NCI-H1930 (cell line): ENCODE measurements at places on chromosomes 12 and 14.
A peak's percentile ranks its signal among the peaks of the same experiment; 100 is the strongest.

DNA sequence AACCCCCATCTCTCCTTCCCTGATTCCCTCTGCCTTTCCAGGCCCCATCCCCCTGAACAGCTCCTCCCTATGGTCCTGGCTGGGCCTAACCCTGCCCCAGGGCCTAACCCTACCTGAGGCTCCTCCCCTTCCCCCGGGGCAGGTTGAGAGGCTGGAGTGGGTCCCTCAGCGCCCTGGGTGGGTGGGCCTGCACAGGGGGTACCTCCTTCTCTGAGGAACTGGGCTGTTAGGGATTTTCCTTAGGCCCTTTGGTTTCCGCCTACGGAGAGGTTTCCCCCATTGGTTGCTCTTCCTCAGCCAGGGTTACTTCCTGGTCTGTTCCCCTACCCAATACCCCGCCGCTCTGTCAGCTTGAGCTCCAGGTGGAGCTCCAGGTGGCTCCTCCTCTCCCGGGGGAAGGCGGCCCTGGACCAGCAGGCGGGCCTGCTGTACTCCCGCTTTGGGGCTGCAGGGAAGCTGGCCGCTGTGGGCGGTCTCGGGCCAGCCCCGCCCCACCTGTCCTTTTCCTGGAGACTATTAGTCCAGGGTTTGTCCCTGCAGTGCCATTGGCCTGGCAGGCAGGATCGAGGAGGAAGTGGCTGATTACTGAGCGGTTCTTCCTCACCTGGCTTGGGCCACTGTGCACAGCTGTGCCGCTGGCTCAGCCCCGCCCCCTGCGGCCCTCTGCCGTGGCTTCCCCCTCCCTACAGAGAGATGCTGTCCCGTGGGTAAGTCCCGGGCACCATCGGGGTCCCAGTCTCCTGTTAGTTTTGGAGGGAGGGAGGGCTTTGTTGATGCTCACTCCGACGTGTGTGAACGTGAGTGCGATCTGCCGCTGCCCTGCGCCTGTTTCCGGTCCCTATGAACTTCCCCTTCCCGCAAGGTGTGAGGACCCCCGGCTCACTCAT, 2.5 kb downstream of the C12orf57 start:
- no peak for DNase-seq

DNA sequence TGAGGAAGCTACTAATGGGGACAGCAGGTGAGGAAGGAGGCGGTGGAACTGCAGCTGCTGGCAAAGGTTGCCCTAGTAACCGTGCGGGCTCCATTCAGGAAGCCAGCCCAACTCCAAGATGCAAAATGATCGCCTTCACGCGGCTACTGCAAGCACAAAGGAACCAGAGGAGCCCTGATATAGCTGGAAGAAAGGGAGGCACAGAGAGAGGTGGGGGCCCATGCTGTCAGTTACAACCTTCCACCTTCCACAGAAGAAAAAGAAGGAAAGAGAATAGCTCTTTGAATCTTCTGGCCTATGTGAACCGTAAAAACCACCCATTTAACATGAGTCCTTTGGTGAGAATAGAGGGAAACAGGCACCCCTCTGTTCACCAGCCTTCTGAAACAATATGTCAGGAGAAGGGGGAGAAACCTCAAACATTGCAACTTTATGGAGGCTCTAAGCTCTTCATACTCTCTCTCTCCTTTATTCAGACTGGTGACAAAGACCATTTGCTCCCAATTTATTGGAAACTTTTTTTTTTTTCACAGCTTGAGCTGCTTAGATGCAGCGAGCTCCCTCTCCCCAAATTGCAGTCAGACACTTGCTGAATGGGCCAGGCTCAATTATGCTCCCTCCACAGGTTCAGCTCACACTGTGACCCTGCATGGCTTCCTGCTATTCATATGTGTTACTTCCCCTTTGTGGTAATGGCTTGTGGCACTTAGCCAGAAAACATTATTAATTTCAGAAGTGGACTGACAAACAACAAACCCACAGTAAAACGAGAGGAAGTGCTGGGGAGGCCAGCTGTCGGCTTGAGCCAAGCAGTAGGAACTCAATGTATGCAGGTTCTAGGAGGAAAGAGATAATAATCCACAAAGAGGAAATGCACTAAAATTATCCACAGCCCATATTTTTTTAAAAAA, 6.2 kb downstream of the DUSP6 start:
- DNase-seq: no peak

DNA sequence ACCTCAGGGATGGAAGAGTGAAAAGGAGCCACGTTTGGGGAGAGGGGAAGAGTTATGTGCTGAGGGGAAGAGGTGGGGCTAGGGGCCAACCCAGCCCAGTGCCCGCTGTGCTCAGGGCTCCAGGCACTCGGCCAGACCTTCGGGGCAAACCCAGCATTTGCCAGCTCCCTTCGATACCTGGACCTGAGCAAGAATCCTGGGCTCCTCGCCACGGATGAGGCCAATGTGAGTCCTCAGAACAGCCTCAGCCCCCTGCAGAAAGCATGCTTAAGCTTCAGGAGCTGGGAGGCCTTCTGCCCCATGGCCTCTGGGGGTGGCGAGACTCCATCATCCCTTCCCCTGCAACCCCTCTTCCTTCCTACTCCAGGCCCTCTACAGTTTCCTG, 5.0 kb downstream of the CARMIL3 start:
- DNase-seq: no peak

- no peak for DNase-seq
These were observed 159.3 kb downstream of the FBXL14 start for GRCh38 chr12:1435044-1435443.

DNA sequence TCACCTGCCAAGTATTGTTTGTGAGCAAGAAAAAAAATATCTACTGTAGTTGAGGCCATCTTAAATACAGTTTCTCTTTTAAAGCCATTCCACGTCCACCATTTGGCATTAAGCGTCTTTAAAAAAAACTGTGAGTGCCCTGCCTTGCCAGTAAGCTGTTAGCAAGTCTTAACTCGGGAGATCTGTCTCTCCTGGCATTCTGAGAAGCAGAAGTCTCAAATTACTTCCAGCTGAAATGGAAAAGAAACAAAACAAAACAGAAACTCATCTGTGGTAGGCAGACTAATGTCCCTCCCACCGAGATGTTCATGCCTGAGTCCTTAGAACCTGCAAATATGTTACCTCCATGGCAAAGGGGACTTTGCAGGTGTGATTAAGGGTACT, 126.2 kb downstream of the CRADD start:
- no peak for DNase-seq

DNA sequence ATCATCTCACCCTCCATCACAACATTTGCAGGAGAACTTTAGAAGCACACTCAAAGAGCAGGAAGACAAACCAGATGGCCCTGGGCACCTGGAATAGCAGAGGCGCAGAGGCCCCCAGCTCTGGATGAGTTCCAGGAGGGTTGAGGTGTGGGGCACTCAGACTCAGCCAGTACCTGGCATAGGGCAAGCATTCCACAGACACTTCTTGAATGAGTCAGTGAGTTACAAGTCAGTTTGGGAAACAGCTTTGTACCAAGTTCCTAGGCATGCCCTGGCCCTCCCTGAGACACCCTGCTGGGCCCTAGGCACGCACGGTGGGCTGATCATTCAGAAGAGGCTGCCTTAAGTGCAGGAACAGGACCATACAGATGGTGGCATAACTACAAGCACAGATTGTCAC, 54.3 kb downstream of the MAP3K9 start:
- no peak for DNase-seq

- no peak for DNase-seq
These were observed 50.0 kb downstream of the GALNT4 start for GRCh38 chr12:89474615-89475014.

- DNase-seq: no peak
These were observed 82.3 kb upstream of the PTGDR start for GRCh38 chr14:52185178-52185577.

DNA sequence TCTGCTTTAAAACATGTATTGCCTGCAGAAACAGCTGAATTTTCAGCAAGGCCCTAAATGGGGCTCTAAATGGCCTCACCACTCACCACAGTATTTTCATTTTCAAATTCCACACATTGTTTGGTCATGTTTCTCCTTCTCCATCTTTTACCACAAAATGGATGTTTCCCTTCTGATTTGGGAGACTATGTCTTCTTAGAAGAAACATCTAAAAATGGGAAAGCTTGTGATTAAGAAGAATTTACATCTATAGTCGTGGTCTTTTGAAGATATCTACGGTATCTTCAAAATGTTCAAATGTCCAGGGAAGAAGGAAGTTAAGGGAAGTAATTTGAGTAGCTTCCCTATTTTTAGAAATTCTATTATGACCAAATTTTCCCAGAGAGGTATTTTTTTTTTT, 20.7 kb upstream of the TUBA1C start:
- no peak for DNase-seq

DNA sequence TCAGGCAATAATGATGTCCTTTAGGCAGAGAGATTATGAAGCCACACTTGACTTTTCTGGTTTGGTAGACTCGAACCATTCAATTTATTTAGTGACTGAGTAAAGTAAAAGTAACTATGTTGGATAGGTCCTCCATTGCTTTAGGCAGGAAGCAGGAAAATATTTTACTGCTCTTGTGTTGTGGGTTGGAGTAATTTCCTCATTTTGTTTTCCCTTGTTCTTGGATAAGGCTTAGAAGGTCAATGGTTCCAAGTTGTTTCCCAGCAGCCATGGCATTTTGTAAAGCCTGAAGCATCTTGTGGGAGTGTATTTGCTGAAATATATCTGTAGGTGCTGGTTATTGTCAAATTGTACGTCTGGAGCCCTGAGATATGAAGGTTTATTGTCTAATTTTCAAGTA, 161.2 kb upstream of the SLC38A2 start:
- no peak for DNase-seq

DNA sequence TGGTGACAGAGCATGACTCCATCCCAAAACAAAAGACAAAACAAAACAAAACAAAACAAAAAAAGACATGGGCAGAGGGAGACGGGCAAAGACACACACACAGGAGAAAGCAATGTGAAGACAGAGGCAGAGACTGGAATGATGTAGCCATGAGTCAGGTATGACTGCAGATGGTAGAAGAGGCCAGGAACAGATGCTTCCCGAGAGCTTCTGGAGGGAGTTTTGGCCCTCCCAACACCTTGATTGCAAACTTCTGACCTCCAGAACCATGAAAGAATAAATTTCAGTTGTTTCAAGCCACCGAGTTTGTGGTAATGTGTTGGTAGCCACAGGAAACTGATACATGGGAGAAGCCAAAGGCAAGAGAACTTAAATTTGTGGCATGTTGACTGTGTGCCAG, 27.1 kb downstream of the VWF start:
- no peak for DNase-seq

DNA sequence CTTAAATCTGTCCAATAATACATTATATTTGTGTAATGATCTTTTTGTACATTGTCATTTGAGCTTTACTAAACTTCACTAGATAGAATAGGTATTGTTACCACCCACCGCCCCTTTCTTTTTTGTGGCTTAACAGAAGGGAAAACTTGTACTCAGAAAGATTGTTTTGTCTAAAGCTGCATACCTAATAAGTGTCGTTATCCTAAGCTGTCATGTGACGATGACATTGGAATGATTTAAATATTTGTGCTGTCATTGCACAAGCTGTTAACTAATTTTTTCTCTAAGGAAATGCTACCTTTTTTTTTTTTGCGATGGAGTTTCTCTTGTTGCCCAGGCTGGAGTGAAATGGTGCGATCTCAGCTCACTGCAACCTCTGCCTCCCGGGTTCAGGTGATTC, 3.6 kb downstream of the DIP2B start:
- no peak for DNase-seq

DNA sequence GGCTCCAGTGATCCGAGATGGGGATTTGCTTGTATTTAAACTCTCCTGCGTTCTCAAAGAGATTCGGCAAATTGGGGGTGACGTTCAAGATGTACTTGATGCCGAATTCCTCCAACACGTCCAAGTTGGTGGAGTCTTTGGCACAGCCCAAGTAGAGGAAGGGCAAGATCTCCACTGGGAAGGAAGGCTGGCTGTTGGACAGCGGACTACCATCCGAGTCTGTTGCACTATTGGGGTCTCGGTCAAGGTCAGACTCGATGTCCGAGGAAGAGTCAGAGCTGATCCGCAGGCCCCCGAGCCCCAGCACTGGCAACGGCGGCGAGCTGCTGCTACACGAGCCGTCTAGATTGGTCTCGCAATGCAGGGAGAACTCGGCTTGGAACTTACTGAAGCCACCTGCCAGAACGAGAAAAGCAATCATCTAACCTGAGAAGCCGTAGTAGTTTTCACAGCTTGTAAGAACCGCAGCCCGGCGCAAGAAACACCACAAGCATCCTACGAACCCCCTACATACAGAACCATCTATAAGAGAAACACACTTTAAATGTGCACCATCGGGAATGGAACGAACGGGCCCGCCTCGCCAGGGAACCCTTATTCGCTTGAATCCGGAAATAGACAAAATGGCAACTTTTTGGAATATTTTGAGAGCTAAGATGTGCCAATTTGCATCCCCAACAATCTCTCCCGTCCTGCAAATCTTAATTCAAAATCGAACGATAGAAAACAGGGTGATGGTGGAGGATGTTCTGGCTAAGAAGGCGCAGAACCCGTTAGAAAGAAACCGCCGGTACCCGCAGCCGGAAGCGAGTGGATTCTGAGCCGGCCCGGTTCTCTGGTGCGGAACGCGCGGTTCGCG, 1.4 kb downstream of the DUSP6 start:
- DNase-seq: no peak

DNA sequence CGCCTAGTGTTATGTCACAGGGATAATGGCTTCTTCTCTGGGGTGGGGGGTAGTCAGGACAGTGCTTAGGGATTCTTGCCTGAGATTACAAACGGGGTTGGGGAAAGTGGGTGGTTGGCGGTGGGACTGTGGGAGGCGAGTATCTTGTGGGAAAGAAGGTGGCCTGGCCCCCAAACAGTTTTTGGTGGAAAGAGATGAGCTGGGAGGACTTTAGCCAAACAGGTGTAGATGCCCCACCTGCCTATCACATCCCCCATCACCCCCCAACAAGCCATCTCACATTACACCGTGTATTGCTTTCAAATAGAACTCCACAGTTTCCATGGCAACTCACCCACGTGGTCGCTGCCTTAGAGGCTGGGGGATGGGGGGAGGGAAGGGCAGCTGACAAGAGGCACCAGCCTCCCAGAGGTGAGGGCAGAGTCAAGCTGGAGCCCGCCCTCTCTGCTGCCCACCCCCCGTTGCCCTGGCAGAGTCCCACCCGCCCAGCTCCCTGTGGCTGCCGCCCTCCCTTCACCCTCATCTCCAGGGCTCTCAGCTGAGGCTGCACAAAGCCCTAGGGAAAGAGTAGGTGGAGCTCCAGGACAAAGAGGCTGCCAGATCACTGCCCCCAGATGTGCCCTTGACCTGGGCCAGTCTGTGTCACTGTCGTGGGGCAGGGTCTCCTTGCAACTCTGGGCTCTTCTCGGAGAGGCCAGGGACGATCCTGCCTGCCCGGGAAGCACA, 98.3 kb downstream of the LRRC74A start:
- peak; percentile 44 for DNase-seq

- DNase-seq: no peak
These were observed 241.8 kb upstream of the ATP2B1 start for GRCh38 chr12:89950421-89950820.

- no peak for DNase-seq
These were observed 222.9 kb downstream of the ZFP36L1 start for GRCh38 chr14:68569970-68570409.

DNA sequence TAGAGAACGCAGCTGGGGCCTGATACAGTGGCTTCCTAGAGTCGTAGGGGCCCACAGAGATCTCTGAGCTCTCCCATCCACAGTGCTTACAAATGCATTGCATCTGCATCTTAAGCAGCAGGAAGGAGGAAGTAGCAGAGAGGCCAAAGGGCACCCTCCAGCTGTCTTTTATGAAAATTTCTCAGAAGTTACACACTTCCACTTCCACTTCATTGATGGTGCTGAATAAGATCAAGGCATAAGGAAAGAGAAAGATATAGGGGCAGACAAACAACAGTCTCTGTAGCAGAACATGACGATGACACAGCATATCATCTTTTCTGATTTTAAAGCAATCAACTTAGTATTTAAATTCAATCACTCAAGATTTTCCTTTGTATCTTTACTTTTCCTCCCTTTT, 51.6 kb upstream of the ABCC9 start:
- DNase-seq: no peak
